ENCODE measurements at places on chromosomes 5 and 9.

- no peak for DNase-seq
Measured at GRCh38 chr5:98564836-98565235, 208.6 kb upstream of the RGMB start.

- DNase-seq, result no peak
Measured at GRCh38 chr5:175861337-175862130, 9.8 kb upstream of the CPLX2 start.

DNA sequence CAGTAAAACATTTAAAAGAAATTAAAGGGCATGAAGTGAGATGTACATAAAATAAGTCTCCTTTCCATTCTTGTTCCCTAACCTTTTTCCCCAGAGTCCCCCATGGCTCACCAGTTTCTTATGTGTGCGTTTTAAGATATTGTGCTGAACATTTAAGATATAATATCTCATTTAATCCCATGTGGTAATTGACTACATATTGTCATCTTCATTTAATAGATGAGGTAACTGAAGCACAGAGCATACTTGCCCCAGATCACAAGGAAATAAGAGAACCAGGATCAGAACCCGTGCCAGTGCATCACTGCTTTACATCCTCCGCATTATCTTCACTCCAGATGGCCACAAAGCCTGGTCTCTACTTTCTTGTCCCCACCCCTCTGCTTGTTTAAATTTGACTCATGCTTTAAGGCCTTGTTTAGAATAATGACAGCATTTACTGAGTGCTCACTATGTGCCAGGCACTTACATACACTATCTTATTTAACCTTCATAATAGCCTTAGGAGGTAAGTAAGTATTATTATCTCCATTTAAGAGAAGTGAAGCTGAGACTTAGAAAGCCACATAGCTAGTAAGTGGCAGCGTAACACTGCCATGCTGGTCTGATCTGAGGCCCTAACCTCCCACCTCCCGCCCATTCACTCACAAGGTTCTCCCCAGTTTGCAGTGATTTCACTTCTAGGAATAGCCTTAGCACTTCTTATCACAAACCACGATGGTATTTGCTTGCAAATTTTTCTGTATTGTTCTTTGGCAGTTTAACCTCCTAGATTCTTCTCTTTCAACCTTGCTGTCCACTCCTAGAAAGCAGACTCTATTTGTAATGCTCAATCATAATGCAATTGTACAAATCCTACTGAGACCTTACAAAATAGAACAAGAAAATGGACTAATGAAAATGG, 78.4 kb upstream of the IL6ST start:
- no peak for DNase-seq

GRCh38 chr9:36499174-36499890, 73.4 kb upstream of the MELK start:
- DNase-seq, result no peak

DNA sequence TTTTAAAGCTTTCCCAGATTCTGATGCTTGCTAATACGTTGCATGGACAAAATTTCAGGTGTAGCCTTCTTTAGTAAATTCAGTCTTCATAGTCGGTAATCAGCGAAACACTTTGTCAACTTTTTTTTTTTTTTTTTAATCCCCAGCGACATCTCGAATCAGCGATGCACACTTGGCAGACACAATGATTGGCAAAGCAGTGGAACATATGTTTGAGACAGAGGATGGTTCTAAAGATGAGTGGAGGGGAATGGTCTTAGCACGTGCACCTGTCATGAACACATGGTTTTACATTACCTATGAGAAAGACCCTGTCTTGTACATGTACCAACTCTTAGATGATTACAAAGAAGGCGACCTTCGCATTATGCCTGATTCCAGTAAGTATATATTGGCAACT, 66.8 kb upstream of the NXNL2 start:
- DNase-seq, result no peak

- no peak for DNase-seq
Measured at GRCh38 chr9:135526089-135526729, 5.0 kb downstream of the LCN1 start.

DNA sequence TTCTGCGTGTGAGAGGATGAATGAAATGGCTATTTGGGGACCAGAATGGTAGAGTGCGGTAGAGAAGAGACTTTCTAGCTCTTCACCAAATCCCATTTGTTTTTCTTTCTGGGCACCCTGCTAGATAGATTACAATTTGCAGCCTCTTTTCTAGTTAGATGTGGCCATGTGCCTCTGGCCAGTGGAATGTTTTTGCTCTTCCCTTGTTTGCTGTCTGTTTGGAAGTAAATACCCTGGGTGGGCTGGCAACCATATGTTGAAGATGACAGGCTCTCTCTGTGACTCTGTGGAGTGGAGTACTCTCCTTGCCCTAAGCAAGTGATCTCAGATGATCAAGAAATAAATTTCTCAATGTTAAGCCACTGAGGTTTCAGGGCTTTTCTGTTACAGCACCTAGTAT, 12.9 kb downstream of the GNG10 start:
- DNase-seq, result no peak

- no peak for DNase-seq
Measured at GRCh38 chr5:141823056-141823455, 55.2 kb downstream of the PCDH1 start.

DNA sequence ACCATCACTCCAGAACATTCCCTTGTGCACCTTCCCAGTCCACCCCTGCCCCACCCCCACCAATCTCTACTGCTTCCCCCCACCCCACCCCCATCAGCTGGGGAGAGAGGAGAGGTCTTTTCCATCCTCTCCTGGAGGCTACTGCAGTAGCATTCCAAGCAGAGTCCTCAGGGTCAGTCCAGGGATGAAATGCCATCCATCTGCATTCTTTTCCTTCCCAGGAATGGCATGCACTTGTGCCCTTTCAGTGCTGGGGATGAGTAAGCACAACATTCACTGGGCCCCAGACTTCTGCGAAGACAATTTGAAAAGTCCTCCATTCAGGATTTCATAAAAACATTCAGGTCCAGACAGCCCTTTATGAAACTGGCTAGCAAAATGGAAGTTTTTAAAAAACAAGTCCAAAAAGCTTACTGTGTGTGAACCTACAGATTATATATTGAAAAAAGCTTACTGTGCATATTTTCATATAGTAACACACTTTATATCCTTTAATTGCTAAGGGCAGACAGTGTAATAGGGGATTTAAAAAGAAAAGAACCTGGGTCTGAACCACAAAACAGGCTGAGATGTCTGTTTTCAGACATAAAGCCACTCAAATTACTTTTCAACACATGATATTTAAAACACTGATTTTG, 50.0 kb upstream of the GOLPH3 start:
- no peak for DNase-seq

- DNase-seq, result no peak
Measured at GRCh38 chr5:142143878-142144277, 35.3 kb downstream of the NDFIP1 start.

GRCh38 chr9:135410421-135410820, 69.2 kb upstream of the PPP1R26 start:
- DNase-seq, result no peak

- no peak for DNase-seq
Measured at GRCh38 chr5:54719384-54720283, 202.1 kb downstream of the SNX18 start.

DNA sequence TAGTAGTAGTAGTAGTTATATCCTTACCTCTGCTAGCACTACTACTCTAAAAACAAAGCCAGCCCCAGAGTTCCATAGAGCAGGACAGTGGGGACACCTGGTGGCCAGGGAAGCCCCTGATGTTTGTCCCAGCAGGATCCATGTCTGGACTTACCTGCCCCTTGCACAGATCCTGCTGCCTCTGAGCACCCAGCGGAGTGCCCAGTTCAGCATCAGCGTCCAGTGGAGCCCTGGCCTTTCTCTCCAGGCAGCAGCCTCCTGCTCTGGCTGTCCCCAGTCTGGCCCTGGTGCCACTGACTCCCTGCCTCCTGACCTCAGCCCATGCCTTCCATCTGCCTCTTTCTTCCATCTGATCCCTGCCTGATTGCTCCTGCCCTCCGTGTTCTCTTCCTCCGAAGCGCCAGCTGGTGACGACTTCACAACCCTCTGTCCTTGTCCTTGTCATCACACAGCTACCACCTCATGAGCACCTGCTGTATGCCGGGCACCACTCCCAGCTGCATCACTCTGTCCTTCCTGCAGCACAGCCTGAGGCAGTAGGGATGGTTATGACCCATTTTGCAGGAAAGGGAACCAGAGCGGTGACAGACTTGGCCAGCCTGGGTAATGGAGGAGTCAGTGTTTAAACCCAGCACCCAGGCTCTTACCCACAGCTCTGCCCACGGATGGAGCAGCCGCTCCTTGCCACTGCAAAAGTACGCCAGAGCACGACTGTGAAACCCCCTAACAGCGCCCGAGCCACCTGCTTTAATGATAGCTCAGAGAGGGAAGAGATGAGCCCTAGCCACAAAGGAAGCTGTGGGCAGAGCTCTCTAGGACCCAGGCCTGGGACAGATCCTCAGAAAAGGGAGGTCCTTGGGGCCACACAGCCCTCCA, 11.5 kb downstream of the SARDH start:
- peak; percentile 48 for DNase-seq

- no peak for DNase-seq
Measured at GRCh38 chr9:121372239-121373010, 2.4 kb upstream of the STOM start.

DNA sequence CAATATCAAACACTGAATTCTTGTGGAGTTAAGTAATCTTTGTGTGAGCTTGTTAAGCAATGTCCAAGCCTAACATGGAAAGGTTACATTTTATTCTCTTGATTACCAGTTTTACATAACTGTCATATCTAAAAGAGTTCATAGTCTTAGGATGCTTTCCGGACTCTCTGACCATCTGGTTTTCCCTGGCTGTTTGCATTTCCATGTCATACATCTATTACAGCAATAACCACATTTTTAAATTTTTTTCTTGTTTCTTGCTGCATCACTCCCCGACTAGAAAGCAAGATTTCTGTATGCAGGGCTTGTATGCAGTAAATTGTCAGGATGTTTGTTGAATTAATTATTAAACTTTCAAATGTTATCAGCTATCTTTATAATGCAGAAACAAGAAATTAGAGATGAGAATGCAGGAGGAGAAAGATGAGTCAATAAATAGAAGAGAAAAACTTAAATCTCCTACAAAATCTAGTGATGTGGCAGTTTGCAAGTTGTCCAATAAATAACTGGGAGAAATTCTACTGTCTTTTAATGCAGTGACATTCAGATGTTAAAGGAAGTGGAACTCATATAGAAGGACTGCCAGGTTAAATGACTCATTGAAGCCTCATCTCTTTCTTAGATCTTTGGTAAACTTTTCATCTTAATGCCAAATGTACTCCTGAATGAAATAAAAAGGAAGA, 179.6 kb upstream of the SGCD start:
- DNase-seq, result no peak

DNA sequence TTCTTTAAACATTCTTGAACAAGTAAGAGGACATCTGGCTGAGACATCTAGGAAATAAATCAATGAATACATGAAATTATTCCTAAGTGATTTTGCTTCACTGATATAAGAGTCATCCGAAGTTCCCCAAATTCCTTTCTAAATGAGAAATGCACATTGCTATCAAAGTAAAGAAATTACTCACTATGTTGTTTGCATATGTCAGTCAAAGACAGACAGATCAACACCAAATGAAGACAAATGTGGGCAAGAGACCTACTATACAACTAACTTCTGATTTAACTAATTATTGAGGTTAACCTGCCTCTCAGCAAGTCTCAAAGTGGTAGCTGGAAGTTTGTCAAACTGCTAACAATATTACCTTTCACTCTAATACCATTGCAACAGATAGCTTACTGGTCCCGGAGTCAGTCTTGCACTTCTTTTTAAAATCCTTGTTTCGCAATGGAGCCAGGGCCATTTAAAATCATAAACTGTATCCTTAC, 13.2 kb downstream of the TUT7 start:
- DNase-seq, result no peak

GRCh38 chr5:152285764-152286163, 119.3 kb downstream of the NMUR2 start:
- DNase-seq, result no peak

Data from stimulated activated naive CD8-positive, alpha-beta T cell treated with anti-CD3 and anti-CD28 coated beads, Interleukin-15, amount 100 ng/mL, for 72 hours (primary cell).